Cortex of kidney (tissue), 1 donor: ENCODE measurements at places on chromosomes 7 and 10.

DNA sequence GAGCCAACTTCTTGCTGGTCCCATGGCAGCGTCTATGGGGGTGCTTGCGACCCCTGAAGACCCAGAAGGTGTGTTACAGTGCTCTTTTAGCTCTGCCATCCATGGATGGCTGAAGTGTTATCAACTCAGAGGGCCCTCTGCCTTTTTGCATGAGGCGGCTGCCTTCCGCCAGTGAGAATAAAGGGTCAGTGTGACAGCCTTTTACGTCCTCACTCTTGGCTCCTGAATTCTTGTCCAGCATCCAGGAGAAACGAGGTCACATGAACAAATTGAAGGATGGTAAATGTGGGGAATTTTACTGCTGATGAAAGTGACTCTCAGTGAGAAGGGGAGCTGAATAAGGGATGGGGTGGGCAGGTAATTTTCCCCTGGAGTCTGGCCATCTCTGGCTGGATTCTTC is 24.1 kb downstream of the SSMEM1 start:
- DNase-seq: no peak

GRCh38 chr7:45416846-45417245 is 157.3 kb upstream of the ADCY1 start:
- no peak for DNase-seq

DNA sequence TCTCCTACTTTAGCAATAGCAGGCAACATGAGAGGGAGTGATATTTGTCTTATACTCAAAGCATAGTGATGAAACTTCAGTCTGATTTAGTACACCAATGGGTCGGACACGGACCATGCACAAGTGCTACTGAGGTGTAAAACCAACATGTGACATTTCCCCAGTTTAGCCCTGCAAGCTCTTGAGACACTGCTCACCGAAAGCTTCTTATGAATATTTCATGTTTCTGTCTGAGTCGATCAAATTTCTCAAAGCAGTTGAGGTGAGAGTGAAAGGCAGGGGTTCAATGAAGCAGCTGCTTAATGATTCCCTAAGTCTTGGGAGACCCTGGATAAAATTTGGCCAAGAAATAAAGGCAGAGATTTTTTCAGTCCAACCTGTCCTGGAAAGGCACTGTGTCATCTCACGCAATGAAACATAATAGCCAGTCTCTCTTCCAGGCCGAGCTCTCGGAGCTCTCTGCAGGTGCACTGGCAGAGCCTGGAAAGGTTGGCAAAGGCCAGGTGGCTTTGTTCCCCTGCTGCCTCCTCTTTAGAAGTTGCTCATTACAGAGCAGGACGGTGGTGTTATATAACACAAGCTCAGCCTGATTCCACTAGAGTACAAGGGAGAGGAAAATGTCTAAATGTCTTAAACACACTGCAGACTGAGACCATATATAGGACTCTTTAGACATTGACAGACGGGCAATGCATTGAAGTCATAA is 33.9 kb upstream of the XPNPEP1 start:
- DNase-seq: no peak

DNA sequence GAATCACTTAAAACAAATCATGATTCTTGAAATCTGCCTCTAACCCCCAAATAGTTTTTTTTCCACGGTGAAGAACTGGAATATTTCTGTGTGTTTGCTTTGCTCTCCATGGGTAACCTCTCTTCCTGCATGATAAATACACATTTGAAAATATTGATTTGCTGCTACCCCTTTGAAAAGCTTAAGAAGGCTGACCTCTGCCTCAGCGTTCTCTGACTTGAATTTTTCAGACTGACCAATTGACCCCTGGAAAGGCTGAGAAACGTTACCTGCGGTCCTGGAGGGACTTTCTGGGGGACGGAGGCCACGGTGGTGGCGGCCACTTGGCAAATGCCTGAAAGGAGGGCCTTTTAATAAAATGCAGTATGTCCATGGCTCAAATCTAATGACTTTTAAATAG is 520.2 kb downstream of the LRMDA start:
- DNase-seq: no peak

DNA sequence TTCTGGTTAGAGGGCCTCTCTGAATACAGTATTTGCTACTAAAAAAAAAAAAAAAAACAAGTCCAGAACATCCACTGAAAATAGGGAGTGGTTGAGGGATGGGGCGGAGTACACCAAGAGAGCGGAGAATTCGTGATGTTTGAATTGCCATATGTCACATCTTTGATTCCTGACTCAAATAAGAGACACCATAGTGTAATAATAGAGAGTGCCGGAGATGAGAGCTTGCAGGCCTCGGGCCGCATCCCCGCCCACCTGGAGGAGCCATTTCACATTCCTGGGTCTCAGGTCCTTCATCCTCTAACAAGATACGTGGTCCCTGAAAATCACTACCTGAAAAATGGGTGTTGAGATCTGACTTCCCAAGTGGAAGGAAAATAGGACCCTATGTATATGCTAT is 46.8 kb downstream of the KIAA1549 start:
- DNase-seq: no peak
